ENCODE measurements at places on chromosomes 16 and 17.

- DNase-seq, result no peak
Observed at GRCh38 chr16:50667497-50668367, 13.4 kb downstream of the SNX20 start.

DNA sequence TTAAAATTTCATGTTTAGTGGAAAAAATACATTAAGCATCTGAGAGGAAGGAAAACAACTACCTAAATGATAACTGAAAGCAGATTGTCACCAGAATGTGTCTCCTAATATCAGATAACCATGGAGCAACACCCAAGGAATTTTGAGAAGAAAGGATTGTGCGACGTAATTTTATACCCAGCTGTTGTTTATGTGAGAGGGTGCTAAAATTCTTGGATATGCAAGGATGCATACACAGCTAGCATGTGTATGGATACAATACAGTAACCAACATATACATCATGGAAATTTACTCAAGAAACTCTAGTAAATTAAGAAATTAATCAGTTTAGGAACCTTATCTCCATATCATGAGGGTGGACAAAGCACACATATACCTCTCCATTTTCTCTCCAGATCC lies 290.9 kb downstream of the HS3ST3A1 start:
- no peak for DNase-seq

- no peak for DNase-seq
Observed at GRCh38 chr17:65799454-65799853, 238.0 kb upstream of the AXIN2 start.

DNA sequence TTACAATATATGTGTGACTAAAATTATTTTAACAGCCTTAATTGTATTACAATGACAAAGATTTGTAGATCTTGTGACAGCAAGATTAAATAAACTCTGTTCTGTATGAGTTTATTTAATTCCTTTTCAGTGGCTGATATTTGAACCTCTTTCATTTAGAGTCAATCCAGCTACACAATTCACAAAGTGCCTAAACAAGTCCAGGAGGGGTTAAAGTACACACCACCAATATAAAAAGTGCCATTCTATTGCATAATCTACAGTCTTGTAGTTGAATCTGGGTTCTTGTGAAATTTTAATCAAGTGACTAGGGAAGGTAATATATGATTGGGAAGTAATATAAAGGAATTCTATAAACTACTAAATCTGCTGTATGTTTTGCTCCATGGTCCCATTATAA lies 3.9 kb upstream of the NFAT5 start:
- no peak for DNase-seq

DNA sequence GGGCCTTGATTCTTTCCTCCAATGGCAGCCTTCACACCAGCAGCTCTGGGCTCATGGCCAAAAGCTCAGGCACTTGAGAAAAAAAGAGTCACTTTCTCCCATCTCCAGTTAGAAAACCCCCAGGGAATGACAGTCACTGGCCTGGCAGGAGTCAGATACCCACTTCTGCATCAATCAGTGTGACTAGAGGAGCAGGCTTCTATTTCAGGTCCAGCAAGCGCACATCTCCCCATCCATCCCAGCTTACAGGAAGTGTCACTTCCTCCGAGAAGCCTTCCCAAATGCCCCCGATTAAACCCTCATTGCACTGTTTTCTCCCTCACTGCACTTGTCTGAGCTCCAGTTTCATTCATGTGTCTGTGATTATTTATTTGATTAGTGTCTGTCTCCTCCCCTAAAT lies 30.4 kb upstream of the CCL1 start:
- no peak for DNase-seq

Data from GM19239 (cell line).